Activated CD4-positive, CD25-positive, alpha-beta regulatory T cell treated with anti-CD3 and anti-CD28 coated beads, Interleukin-2, amount 50 U/mL, for 24 hours (primary cell): ENCODE measurements at places on chromosomes 13 and 19.

GRCh38 chr13:66402066-66402465, 828.1 kb downstream of the PCDH9 start:
- no peak for ATAC-seq

DNA sequence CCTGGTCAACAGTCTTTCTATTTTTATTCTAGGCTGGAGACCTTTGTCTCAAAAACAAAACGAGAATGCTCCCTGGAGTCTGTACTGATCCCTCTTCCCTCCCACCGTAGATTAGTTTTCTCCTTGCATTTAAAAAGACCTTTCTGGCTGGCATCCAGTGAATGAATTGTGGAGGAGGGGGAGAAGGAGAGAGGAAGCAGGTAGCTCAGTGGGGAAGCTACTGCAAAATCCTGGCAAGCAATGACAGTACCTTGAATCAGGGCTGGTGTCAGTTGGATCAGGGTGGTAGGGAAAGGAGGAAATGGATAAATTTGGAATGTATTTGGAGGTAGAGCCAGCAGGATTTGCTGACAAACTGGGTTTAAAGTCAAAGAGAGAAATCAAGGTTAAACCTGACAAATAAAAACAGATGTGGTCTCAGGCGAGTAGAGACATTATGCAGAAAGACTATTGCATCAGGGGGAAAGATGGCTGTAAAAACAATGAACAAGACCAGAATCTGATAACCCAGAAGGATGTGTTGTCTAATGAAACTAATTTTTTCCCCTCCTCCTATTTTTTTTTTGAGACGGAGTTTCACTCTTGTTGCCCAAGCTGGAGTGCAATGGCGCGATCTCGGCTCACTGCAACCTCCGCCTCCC, 3.5 kb upstream of the CYP2S1 start:
- no peak for ATAC-seq

DNA sequence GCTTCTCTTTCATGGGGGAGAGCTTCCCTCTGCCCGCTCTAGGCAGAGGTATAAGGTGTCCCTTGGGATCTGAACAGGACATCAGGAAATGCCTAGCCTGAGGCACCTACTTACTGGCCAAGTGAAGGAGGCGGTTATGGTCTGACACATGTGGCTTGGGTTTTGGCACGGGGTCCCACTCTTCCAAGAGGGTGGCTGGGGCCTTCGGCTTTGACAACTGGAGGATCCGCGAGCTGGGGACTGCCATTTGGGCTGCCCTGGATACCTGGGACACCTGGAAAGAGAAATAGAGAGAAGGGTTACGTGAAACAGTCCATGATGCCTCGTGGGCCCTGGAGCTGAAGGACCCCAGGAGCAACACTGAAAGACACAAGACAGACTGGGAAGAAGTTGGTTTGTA, 22.4 kb upstream of the MIER2 start:
- ATAC-seq: no peak

GRCh38 chr19:16772841-16773240, 53.2 kb downstream of the NWD1 start:
- ATAC-seq: no peak

GRCh38 chr19:1501200-1501595, 10.2 kb downstream of the REEP6 start:
- no peak for ATAC-seq

- no peak for ATAC-seq
Observed at GRCh38 chr19:34688592-34688991, 11.1 kb downstream of the ZNF302 start.

DNA sequence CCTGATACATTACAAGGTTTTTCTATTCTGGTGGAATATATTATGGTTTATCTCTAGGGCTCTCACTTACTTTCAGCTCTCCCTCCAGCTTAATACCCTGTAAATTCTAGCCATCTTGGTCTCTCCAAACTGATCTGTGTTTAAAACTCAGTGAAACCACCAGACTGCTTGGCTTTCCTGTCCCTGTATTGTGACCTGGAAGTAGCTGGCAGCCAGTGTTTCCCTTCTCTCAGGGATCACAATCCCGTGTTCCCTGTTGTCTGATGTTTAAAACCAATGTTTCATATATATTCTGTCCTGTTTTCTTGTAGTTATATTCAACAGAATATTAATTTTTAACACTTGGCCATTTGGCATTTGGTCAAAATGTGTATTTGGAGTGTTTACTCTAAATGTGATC, 8.0 kb downstream of the AKAP11 start:
- ATAC-seq: no peak

- ATAC-seq: no peak
Observed at GRCh38 chr13:100428986-100429385, 159.6 kb downstream of the GGACT start.

DNA sequence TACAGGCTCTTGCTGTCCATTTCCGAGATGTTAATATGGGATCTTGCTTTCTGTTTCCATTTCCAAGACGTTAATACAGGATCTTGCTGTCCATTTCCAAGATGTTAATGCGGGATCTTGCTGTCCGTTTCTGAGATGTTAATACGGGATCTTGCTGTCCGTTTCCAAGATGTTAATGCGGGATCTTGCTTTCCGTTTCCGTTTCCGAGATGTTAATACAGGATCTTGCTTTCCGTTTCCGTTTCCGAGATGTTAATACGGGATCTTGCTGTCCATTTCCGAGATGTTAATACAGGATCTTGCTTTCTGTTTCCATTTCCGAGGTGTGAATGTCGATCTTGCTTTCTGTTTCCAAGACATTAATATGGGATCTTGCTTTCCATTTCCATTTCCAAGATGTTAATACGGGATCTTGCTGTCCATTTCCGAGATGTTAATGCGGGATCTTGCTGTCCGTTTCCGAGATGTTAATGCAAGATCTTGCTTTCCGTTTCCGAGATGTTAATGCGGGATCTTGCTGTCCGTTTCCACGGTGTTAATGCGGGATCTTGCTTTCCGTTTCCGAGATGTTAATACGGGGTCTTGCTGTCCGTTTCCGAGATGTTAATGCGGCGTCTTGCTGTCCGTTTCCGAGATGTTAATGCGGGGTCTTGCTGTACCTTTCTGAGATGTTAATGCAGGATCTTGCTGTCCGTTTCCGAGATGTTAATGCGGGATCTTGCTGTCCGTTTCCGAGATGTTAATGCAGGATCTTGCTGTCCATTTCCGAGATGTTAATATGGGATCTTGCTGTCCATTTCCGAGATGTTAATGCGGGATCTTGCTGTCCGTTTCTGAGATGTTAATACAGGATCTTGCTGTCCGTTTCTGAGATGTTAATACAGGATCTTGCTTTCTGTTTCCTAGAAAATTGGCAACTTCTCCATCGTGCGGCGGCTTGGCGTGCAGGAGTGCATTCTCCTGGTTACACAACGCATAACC, 38.3 kb downstream of the PEX11G start:
- ATAC-seq: no peak

DNA sequence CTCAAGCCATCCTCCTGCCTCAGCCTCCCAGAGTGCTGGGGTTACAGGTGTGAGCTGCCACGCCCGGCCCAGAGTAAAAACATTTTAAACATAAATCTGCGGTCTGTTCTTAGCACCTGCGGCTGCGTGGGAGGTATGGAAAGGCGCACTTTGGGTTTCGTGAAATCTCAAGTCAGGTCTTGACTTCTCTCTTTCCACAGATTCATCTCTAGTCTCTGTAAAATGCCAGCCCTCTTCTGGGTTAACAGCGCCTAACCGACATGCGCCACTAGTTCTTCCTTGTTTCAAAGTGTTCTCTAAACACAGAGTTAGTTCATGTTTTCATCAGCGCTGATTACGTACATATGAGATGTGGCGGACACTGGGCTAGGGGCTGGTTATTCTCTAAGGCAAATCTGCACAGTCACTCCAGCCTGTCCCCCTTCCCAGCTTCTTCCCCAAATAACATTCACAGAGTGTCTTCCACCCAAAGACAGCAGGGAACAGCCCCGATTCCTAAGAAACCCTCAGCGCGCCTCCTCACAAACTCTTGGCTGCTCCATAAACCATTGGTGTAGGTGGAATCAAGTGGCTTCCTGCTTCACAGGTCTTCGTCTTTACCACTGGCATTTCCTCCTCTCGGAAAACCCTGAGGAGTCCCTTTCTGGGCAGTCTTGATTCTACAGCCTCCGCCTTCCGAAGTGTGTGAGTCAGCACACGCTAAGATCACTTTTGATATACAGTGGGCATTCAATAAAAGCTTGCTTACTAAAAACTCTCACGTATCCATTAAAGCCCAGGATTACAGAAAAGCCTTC, 1.4 kb downstream of the PARP4 start:
- peak; percentile 57 for ATAC-seq

GRCh38 chr19:37655301-37655688, at the start of gene ZFP30:
Gene ZFP30, minus strand, starts transcription at chr19:37655465. Its CDS starts 7,643 bp downstream, at chr19:37647822.
- peak; percentile 78 for ATAC-seq

- ATAC-seq: no peak
Observed at GRCh38 chr13:43272851-43273250, 249.5 kb downstream of the DNAJC15 start.

- ATAC-seq: no peak
Observed at GRCh38 chr19:48490981-48491792, 20.4 kb downstream of the LMTK3 start.
